ENCODE measurements at places on chromosomes 5 and 9.

GRCh38 chr5:171806976-171807747 is 21.5 kb downstream of the SMIM23 start:
- peak; percentile 25 for DNase-seq

DNA sequence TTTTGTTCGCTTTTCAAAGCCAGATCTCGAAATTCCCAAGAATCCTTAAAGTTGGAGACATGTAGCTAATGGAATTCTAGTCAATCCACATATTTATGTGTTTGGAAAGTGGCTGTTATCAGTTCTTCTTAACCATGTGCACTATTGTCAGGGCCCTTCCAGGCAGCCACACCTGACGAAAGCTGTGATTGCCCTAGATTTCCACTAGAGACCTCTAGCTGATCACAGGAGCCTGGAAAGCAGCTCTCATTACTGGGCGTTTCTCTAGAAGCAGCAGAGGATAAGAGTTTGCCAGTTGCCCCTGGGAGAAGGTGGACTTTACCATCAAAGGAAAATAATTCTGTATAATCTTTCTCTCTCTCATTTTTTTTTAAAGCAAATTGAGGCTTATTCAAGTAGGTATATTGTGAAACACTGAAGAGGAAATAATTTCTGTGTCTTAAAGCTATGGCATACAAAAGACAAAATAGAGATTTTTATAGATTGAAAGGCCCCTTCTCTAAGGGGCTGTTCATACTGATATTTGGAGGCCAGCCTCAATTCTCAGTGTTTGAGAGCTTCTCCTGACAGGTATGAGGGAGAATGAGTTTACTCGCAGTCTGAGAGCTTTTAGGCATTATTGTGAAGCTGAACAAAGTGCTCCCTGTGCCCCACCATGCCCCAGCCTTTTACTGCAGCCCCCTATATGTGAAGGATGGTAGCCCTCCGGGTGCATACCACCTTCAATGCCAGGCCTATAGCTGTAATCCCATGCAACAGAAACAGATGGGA is 405.4 kb upstream of the ACTBL2 start:
- peak; percentile 83 for DNase-seq

- peak; percentile 86 for DNase-seq
These were observed 39.3 kb upstream of the TNC start for GRCh38 chr9:115157245-115157674.

GRCh38 chr5:168898247-168898911 is 319.2 kb upstream of the PANK3 start:
- DNase-seq: peak; percentile 32

GRCh38 chr9:75385236-75385635 is 296.9 kb downstream of the OSTF1 start:
- no peak for DNase-seq

- DNase-seq: no peak
These were observed 453.4 kb upstream of the CTNND2 start for GRCh38 chr5:12357626-12358025.

GRCh38 chr5:82597437-82597836 is 319.3 kb upstream of the RPS23 start:
- DNase-seq: peak; percentile 23
